Cardiac fibroblast (primary cell): ENCODE measurements at places on chromosomes 3 and 15.

GRCh38 chr3:140365872-140366697, 311.8 kb upstream of the TRIM42 start:
- DNase-seq: no peak

GRCh38 chr3:123843668-123844067, 40.5 kb downstream of the MYLK start:
- DNase-seq: peak; percentile 50

DNA sequence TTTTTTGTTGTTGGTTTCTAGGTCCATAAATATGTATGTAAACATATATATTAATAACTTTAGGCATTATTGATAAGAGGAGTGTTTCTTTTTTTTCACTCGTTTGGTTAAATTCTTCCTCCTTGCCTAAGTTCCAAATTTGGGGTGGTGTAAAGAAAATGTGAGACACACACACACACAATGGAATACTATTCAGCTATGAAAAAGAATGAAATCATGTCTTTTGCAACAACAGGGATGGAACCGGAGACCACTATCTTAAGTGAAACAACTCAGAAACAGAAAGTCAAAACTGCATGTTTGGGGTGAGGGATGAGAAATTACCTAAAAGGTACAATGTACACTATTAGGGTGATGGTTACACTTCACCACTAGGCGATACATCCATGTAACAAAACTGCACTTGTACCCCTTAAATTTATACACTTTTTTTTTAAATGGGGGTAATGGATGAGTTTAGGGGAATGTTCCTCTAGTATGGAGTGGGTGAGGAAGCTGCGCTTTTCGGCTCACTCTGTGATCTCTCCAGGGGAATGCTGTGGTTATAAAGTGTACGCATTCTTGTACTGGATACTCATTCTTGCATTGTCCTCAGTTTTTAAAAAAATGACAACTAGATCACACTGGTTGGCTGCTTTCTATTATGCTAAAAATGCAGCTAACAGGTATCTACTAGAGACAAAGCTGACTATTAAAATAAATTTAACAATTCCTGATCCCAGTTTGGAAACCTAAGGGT, 50.8 kb upstream of the PPARG start:
- DNase-seq: peak; percentile 72

DNA sequence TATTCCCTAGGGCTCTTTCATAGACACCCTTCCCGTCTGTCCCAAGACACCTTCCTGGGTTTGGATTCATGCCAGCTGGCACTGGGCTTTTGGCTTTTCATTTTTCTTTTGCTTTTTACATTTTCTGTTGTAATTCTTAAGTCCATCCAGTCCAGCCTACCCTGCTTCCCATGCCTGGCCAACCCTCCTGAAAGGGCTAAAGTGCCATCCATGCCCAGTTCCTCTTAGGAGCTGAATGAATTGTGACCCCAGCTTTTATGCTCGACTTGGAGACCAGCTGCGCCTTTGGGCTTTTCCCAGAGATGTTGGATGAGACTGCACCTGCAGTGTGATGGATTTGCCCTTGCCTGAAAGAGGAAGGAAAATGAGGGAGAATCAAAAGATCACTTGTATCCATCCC, 25.8 kb downstream of the LRRN1 start:
- no peak for DNase-seq

DNA sequence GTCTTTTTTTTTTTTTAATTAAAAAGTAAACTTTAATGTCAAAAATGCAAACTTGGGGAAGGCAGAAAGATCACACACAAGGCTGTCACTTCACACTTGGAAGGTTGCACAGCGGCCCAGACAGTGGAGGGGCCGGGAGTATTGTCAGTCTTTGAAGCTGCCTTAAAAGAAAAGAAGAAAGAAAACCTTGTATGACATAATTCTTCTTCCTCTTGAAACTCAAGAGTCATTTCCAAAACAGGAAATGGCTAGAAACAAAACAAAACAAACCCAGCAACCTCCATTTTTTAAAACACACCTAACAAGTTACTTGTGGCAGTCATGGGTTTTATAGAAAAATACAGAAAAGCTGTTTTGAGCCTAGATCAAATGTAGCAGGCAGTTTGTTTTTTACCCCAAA, 68.1 kb upstream of the MAGI1 start:
- DNase-seq: peak; percentile 45

GRCh38 chr15:58070801-58071418, 5.4 kb upstream of the ALDH1A2 start:
- peak; percentile 76 for DNase-seq

DNA sequence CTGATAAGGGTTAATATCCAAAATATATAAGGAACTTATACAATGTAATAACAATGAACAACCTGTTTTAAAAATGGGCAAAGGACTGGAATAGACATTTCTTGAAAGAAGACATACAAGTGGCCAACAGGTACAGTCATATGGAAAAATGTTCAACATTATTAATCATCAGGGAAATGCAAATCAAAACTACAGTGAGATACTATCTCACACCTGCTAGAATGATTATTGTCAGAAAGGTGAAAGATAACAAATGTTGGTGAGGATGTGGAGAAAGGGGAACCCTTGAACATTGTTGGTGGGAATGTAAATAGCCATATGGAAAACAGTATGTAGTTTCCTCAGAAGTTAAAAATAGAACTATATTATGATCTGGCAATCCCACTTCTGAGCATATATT, 20.4 kb downstream of the GOLM2 start:
- no peak for DNase-seq

DNA sequence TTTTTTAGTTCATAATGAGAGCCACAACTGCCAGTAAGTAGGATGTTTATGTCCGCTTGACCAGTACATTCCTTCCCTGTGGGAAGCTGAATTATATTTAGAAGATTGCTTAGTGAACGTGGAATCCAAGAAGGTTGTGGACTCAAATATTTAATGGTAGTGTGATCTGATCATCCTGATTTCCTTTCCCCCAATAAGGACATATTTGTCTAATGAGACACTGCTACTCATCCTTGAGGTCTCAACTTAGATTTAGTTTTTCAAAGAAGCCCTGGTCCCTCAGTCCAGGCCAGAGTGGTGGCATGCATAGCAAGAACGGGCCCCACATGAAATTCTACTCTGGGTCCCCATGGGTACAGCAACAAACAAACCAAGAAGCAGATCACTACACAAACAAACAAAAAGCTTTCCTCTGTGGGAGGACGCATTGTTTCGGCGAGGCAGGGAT, 60.8 kb downstream of the USP13 start:
- peak; percentile 30 for DNase-seq

- no peak for DNase-seq
Measured at GRCh38 chr3:120410541-120410940, 40.3 kb downstream of the FSTL1 start.

DNA sequence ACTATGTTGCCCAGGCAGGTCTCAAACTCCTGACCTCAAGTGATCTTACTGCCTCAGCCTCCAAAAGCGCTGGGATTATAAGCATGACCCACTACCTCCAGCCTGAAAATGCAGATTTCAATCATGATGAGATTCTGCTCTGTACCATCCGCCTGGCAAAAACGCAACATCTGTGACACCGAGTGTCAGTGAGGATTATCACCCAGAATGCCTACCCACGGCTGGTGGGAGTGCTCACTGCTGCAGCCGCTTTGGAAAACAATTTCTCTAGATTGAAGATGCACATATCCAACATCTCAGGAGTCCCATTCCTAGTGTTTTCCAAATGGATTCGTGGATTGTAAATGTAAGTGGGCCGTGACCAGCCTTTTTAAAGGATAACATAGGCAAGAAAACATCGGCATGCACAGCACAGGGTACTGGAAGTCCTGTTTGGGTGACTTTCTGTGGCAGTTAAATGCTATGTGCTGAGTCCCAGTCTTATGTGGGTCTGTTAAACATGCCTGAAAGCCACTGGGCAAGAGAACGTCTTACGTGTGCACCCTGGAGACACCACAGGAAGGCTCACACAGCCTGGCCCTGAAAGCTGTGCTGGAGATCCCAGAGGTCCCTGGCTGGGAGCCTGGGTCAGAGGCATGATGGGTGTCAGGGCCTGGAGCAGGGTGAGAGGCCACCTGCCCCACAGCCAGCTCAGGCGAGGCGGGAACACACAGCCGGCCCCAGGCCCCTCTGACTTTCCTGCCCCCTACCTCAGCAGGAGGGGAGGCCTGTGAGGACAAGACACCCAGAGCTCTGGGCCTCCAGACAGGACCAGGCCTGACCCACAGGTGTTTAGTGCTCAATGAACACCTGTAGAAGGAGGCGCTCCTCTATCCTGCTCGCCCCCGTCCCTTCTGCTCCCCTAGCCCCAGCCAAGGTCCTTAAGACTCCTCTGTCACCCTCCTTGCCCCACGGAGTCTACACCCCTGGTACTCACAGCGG, 918 bp downstream of the PRSS50 start:
- no peak for DNase-seq

GRCh38 chr15:57692709-57693108, 13.8 kb upstream of the POLR2M start:
- DNase-seq: peak; percentile 87

- no peak for DNase-seq
Measured at GRCh38 chr15:53046153-53046790, 256.1 kb upstream of the ONECUT1 start.

DNA sequence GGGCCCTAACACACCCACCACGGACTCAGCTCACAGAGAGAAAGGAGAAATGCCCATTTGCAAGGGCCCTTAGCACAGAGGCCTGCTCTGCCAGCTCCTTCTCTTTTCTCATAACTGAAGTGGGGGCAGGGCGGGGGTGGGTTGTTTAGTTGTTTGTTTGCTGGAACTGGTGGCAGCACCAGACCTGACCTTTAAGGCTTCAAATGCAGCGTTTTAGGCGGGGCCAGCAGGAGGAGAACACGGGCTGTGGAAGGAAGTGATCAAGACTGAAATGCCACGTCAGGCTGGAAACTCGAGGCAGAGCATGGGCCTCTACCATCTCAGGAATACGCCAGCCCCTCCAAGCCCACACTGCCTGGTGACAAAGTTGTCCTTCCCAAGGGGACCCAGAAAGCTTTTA, 9.3 kb downstream of the CACNA2D2 start:
- DNase-seq: no peak

DNA sequence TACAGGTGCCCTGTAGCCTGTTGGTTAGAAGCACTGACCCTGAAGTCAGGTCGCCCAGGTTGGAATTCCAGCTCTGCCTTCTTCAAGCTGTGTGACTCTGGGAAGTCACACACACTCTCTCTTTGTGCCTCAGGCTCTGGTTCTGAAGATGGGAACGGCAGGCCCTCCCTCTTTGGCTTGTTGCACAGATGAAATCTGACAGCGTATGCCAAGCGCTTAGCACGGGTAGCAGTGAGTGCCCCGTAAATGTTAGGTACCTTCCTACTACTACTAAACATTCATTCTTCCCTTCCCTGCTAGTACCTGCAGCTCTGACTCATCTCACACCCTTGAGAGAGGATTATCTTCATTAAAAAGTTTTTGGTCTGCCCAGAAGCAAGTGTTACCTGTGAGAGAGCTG, 139.0 kb downstream of the PGPEP1L start:
- no peak for DNase-seq

DNA sequence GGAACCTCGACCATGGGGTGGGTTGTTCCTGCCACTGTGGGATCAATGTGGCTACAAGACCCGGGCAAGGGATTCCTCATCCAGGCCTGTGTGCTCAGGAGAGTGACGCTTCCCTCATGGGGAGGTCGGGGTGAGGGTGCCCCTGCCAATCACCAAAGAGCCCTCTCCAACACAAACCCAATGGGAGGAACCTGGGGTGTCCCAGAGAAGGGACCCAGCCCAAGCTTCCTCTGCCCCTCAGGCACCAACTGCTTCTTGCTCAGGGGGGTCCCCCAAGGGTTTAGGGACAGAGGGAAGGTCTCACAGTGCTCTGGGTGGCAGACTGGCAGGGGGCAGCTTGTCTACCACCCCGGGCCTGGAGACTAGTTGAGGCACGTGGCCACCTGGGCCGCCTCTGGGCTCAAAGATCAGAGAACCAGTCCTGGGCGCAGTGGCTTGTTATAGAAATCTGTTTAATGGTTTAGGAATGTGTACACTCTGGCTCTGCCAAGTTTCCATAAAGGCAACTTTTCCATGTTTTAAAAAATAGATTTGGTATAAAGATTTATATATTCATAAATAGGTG, 26.6 kb downstream of the GP9 start:
- DNase-seq: peak; percentile 44

- peak; percentile 12 for DNase-seq
Measured at GRCh38 chr3:114841515-114841914, 305.6 kb downstream of the ZBTB20 start.

- DNase-seq: no peak
Measured at GRCh38 chr3:172931746-172932285, 181.3 kb downstream of the ECT2 start.

DNA sequence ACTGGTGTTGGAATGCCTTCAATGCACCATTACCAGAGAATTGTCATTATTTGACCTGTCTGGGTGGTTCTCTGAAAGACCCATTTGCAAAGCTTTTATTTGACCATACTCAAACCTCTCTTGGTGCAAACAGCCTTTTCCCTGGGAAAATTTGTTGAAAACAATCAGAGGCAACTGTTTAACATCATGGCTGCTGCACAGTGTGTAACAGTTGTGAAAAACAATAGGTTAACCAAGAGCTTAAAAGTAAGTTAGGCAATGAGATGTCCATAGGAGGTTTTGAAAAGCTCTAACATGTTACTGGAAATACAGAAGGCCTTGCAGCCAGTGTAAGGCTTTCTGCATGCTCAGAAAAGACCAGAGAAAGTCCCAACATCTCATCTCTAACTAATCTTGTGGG, 18.9 kb downstream of the SPINK8 start:
- DNase-seq: no peak

- peak; percentile 85 for DNase-seq
Measured at GRCh38 chr15:44087578-44088465, 107.2 kb downstream of the FRMD5 start.

DNA sequence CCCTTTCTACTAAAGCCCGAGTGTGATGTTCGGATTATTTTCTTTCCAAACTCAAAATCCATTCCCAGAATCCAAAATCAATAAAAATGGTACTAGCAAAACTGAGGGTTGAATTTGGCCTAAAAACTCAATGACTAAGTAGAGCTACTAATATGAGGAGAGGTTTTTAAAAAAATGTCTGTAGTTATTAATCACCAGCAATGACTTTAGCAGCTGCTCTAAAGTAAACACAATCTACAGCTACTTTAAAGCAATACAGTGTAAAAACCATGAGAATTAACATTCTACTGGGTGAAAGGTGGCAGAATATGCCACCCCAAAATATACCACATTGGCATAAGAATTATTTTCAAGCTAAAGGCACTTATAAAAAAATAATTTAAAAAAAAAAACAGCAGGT, 23.5 kb downstream of the FHIT start:
- DNase-seq: no peak

DNA sequence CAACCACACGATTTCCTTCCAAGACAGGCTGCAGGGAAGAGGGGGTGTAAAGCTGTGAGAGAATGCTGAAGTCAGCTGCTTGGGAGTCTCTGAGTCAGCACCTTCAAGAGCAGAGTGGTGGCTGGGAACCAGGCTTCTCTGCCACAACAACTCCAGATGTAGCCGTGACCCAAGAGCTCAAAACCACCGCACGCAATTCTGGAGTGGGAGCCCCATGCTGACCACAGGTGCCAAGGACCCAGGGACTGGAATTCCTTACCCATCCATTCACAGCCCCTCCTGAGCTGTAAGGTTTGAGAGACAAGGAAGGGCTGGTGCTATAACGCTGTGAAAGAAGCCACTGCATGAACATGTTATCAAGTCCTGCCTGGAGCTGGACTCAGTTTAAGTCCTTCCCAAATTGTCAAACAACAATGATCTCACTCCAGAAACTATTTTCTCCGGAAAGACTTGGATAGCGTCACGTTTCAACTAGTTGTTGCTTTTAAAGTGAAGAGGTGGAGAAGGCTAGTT, 61.4 kb downstream of the UMPS start:
- peak; percentile 89 for DNase-seq

- DNase-seq: no peak
Measured at GRCh38 chr3:72041076-72041475, 256.1 kb upstream of the PROK2 start.
